NCI-H187 (cell line): ENCODE measurements at places on chromosomes 3 and 15.

DNA sequence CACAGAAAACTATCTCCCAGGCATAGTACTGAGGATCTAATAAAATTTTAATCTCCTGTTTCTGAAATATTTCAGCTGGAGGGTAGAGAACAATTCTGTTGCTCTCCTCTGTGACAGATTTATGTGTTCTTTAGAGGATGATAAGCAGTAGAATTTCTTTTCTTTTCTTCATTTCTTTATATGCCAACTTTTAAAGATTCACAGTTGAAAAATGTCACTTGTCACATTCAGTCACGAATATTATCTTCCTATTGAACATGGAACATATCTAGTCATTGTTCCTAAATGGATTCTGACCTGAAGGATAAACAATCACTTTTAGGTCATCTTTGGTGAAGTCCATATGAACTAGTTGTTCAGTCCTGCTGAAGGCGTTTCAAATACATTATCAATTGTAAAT lies 585.5 kb upstream of the DPPA4 start:
- DNase-seq: no peak

DNA sequence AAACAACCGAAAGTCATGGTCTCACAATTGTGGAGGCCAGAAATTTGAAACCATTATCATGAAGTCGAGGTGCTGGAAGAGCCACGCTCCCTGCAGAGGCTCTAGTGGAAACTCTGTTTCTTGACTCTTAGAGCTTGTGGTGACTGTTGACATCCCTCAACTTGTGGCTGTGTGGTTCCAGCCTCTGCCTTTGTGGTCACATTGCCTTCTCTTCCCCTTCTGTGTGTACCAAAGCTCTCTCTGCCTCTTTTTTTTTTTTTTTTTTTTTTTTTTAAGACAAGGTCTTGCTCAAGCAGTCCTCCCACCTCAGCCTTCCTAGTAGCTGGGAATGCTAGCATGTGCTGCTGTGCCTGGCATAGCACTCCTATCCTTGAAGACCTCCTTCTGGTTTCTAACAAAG lies 48.7 kb upstream of the CRTC3 start:
- no peak for DNase-seq

- no peak for DNase-seq
Measured at GRCh38 chr15:83655237-83655616, 1.3 kb downstream of the ADAMTSL3 start.

GRCh38 chr3:2510591-2511145 lies 412.0 kb downstream of the CNTN4 start:
- no peak for DNase-seq

DNA sequence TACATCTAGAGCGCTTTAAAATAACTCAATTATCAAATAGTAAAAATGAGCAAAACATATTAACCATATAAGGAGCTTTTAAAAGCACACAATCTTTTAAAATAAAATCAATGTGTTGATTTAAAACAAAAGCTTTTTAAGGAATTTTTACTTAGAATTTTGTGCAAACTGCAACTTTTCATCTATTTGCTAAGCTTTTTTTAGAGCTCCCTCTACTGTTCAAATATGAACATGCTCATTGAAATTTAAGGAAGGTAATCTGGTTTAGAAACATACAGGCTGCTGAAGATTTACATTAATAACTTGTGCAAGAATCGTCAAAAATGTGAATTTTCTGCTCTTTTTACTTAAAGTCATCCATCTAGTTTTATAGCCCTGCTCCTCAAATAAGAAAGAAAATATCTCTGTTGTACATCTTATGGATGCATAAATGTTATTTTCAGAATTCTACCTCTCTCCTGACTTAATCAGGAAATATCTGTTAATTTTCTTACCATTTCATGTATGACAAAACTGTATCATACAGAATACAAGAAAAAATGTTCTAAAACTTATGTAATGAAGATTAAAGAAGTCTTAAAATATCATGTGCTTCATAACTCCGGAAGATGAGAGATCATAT lies 469.4 kb upstream of the ROBO2 start:
- no peak for DNase-seq

DNA sequence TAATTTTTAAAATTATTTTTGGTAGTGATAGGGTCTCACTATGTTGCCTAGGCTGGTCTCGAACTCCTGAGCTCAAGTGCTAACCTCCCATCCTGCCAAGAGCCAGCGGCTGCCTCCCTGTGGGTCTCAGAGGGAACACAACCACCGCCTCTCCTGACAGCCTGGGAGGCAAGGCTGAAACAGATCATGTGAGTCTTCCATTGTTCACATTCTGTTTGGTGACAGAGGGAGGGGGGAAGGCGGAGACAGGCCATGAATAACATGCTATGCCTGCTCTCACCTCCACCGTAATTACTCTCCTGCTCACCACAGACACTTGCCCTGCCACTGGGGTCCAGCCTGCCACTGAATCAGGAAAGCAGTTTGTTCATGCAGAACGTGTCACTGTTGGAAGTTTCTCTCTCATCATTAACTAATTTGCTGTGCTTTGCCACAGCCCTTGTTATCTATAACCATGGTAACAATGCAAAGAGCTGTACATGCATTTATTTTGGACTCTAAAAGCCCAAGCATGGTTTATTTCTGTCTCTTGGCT lies 78.4 kb upstream of the RASGRF1 start:
- DNase-seq: no peak

- no peak for DNase-seq
Measured at GRCh38 chr3:141557961-141558706, 71.3 kb downstream of the RASA2 start.

- DNase-seq: no peak
Measured at GRCh38 chr3:127690106-127690505, 17.4 kb downstream of the ABTB1 start.

- no peak for DNase-seq
Measured at GRCh38 chr3:18027161-18027939, 284.9 kb upstream of the TBC1D5 start.

GRCh38 chr15:65630760-65631159 lies 9.0 kb downstream of the SLC24A1 start:
- no peak for DNase-seq

- no peak for DNase-seq
Measured at GRCh38 chr3:42117175-42118008, 26.2 kb downstream of the TRAK1 start.

DNA sequence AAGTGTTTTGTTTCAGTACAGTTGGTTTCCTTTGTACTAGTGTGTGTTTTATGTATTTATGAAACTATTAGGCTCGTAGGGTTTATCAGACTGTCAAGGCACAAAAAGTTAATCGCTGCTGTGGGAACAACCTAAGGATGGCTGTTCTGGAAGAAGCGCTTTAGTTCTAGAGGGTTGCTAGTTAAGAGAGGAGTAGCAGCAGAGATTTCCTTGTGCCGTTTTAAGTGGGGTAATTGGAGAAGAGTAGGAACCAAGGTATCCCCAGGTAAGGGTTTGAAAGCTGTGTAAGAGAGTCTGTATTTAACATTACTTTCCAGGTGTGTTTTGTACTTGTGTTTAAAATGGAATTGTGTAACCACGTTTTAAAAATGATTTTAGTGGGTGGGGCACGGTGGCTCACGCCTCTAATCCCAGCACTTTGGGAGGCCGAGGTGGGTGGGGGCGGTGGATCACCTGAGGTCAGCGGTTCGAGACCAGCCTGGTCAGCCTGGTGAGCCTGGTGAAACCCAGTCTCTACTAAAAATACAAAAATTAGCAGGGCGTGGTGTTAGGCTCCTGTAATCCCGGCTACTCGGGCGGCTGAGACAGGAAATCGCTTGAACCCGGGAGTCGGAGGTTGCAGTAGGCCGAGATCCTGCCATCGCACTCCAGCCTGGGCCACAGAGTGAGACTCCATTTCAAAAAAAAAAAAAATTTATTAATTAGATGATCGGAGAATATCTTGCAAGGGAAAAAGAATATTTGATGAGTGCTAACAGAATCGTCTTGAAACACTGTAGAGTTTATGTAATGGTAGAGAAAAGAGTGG lies 2.6 kb downstream of the MORF4L1 start:
- DNase-seq: no peak

GRCh38 chr3:148790851-148791735 lies 36.5 kb upstream of the CPB1 start:
- DNase-seq: no peak

GRCh38 chr15:40100947-40101905 lies 7.5 kb downstream of the BMF start:
- DNase-seq: no peak

GRCh38 chr15:45126535-45127158 lies 3.0 kb downstream of the DUOXA1 start:
- no peak for DNase-seq

- no peak for DNase-seq
Measured at GRCh38 chr3:148600902-148601765, 96.6 kb upstream of the AGTR1 start.

DNA sequence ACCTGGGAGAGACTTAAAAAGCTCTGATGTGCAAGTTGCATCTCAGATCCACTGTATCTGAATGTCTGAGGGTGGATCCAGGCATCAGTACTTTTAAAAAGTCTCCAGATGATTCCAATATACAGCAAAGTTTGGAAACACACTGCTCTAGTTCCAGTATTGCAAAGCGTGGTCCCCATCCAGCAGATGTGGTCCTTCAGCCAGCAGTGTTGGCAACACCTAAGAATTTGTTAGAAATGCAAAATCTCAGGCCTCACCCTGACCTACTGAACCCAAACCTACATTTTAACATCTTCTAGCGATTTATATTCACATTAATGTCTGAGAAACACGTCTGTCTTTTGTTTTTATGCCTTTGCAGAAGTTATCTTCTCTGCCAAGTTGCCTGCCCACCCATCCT lies 32.2 kb upstream of the SGO1 start:
- DNase-seq: no peak

GRCh38 chr15:67845974-67846373 lies 6.1 kb upstream of the RNU6-1 start:
- DNase-seq: no peak

GRCh38 chr3:184953401-184953800 lies 141.4 kb downstream of the VPS8 start:
- DNase-seq: no peak

GRCh38 chr3:40307176-40307575 lies 2.3 kb upstream of the EIF1B start:
- no peak for DNase-seq

DNA sequence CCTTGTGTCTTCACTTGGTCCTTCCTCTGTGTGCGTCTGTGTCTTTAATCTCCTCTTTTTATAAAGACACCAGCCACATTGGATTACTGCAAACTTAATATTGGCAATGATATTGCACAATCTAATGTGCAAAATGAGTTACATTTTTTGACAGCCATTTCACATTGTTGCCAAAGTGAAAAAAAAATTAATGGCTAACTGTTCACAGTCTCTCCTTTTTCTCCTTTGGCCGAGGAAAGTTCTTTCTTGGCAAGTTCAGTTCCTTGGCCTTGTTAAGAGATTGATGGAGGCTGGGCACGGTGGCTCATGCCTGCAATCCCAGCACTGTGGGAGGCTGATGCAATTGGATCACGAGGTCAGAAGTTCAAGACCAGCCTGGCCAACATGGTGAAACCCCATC lies 62.2 kb upstream of the ZNF280D start:
- no peak for DNase-seq

DNA sequence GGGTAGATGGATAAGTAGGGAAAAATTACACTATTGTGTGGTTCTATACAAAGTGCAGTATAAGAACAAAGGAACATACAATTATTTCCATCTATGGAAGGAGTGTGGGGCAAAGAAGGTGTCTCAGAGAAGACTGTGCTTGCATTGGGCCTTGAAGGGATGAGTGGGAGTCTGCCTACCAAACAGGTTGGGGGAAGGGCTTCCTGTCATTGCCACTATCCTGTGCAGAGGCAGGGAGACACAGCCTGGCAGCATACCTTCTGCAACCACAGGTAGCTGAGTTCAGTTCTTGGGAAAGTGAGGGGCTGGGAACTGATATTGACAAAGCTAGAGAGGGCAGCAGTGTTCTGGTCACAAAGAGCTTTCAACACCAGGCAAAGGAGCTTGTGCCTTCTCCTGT lies 3.4 kb downstream of the TIMP4 start:
- no peak for DNase-seq

- DNase-seq: no peak
Measured at GRCh38 chr3:48952510-48953118, 34.0 kb downstream of the ARIH2 start.

DNA sequence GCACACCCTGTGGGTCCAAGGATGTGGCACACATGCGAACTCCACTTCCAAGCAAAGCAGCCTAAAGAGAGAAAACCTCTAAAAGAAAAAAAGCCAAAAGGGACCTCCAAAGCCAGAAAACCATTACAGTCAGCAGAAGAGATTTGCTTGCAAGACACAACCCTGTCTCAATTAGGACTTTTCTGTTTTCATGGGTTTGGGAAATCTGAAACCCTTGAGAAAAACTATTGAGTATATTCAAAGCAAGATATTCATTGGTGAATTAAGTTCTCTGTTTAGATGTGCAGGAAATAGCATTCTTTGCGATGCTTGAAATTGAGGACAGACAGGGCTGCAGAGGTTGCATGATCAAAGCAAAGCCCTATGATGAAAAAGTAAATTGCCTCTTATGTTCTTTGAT lies 10.2 kb upstream of the LDHAL6B start:
- DNase-seq: no peak

GRCh38 chr15:71093054-71094024 lies 21.9 kb upstream of the THSD4 start:
- DNase-seq: no peak

DNA sequence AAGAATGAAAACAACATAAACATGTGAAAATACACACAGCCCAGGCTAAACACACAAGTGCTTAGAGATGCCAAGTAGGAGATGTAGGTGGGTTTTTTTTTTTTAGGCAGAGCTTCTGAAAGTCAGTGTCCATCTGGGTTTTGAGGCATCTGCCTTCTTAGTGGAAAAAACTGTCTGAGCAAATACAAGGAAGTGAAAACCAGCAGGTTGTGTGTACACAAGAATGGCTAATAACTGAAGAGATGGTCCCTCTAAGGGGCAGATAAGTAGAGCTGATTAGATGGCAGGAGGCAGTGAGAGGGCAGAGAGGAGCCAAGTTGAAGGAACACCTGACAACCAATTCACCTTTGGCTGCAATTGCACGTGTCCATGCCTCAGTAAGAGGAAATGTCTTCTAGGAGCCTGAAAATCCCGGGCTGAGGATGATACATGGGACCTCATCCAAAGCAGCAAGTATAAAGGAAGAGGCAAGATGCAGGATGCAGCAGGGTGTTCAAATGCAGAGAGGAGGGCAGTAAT lies 34.9 kb downstream of the CYP19A1 start:
- DNase-seq: no peak

- no peak for DNase-seq
Measured at GRCh38 chr15:41897363-41897799, 3.5 kb upstream of the SPTBN5 start.

- no peak for DNase-seq
Measured at GRCh38 chr3:176328198-176328597, 869.1 kb downstream of the TBL1XR1 start.
